ENCODE measurements at places on chromosomes 13 and 19.

- DNase-seq: no peak
Observed at GRCh38 chr13:34207334-34207733, 389.4 kb downstream of the RFC3 start.

GRCh38 chr13:67489016-67489415 is 258.9 kb upstream of the PCDH9 start:
- DNase-seq: no peak

GRCh38 chr13:23870356-23871140 is 18.7 kb downstream of the MIPEP start:
- DNase-seq: no peak

DNA sequence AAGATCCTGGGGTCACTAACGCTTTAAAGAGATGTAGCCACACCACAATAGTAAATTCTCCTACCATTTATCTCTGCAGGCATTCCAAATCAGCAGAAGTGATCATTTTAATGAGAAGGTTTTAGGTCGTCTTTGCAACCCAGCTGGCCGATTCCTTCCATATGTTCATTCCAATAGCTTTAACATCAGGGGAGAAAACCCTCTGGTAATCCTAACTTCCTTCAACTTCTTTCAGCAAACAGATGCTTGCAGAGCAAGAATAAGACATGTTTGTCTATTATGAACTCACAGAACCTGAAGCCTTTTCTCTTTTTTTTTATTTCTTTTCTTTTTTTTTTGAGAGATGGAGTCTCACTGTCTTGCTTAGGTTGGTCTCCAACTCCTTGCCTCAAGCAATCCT is 498.6 kb upstream of the SLITRK1 start:
- no peak for DNase-seq

- DNase-seq: no peak
Observed at GRCh38 chr19:4709440-4710280, 14.0 kb downstream of the DPP9 start.

DNA sequence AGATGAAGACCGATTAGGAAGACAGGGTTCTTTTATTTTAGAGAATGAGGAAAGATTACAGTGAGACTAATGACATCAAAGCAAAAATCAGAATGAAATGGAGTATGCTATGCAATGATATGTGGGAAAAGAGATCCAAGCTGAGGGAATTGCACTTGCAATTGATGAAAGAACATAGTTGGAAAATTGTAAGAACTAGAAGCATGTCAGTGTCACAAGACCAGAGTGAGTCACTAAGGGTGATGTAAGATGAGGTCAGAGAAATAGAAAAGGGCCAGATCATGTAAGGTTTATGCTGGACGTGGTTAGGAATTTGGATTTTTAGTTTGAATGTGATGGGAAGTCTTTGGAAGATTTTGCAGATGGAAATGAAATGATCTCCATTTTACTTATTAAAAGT is 1937.3 kb downstream of the OLFM4 start:
- no peak for DNase-seq

- DNase-seq: no peak
Observed at GRCh38 chr13:111187960-111188541, 72.9 kb downstream of the ARHGEF7 start.

DNA sequence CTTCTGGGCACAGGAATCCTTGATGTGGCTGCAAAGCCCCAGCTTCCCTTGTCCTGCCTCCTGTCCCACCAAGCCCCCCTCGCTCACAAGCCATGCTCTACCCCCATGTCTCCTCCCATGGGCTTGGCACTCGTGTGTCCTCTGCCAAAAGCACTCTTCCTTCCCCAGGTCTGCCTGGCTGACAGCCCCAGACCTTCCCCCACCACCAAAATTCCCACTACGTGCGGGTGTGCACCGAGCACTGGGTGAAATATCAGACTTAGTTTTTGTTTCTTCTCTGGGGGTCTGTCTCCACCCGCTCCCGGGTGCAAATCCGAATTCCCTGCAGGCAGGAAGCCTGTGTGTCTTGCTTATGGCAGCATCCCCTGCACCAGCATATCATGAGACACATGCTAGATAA is 5.9 kb upstream of the VSTM2B start:
- no peak for DNase-seq

- DNase-seq: no peak
Observed at GRCh38 chr13:40185414-40185813, 481.0 kb downstream of the FOXO1 start.

GRCh38 chr19:12647490-12648071 is 19.0 kb downstream of the MAN2B1 start:
- DNase-seq: peak; percentile 92

GRCh38 chr19:40419066-40419612 is 6.0 kb upstream of the PRX start:
- DNase-seq: no peak

DNA sequence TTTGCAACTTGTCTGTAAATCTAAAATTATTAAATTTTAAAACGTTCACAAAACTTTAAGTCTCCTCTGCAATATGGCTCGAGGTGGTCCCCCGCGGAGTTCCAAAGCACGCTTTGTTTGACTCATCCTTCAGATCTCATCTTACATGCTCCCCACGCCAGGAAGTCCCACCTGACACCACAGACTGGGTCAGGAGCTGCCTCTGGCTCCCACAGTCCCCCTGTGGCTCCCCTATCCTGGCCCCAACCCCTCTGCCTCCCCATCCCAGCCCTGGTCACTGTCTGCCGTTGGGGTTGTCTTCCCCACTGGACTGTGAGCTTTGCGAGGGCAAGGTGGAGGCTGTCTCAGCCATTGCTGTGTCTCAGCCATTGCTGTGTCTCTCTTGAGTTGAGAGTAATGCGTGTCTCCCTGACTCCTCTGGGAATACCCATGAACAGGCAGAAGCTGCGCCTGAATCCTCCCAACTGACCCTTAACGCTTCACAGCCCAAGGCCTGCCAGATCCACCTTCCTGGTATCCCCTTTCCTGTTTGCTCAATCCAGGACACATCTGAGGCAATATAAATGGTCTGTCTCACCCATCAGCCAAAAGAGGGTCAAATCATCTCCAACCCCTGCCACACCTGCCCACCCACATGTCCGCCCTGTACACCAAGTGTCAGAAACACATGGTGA is 15.9 kb downstream of the DYRK1B start:
- no peak for DNase-seq

- DNase-seq: no peak
Observed at GRCh38 chr13:79534596-79534995, 53.6 kb downstream of the NDFIP2 start.
